ENCODE measurements at places on chromosomes 7 and 10.

GRCh38 chr10:43781480-43782361, 133.0 kb upstream of the ZNF32 start:
- no peak for DNase-seq

- no peak for DNase-seq
Observed at GRCh38 chr7:135428879-135429278, 81.0 kb downstream of the CNOT4 start.

DNA sequence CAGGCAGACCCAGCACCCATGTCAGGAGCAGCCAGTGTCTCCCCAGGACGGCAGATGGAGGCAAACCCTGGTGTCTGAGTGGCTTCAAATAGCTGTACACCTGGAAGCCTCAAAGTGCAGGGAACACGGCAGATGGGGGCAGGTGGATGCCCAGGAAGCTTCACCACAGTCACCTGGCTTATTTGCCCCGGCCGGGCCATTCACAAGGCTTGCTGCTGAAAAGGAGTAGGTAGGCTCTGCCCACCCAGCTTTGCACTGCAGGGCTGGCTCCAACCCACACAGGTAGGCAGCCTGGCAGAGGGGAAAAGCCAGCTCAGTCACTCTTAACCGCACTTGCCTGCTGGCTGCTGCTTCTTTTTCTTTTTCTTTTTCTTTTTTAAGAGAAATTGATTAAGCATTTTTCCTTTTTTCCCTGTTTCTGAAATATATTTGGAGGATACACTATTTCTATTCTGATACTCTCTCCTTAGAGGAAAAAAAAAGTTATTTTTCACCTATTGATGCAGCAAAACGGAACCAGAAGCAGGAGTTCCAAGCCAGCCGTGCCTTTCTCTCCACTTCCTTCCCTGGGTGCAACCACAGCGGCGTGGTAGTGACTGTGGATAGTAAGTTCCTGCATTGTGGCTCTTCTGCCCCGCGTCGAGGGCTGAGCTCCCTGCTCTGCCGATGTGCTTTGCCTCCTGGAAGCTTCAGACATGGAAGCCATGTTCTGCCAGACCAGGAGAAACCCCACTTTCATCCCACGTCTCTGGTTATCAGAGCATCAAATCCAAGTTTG, 118.3 kb downstream of the KLF6 start:
- DNase-seq = no peak

- DNase-seq = no peak
Observed at GRCh38 chr7:34277016-34277802, 371.9 kb downstream of the BMPER start.

GRCh38 chr10:5550250-5550545, 25.4 kb downstream of the CALML3 start:
- DNase-seq = no peak

DNA sequence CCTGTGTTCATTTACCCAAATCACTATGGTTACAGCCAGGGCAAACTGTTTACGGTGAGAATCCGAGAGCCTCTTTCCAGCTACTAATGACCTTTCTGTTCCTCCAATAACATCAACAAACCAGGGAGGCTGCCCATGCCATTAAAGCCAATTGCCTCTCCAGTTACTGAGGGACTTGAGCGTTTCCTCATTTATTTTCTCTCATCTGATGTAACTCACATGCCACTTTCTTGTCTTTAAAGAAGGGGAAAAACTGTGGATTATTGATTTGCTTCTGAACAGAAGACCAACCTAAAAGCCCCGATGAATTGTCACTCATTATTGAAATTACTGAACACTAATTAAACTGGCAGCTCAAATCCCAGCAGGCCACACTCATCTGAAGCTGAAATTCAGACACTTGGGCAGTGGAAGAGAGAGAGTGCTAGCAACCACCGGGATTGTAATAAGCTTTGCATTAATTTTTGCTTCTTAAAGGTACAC, 595.8 kb upstream of the MKI67 start:
- DNase-seq = no peak

GRCh38 chr10:19801369-19801768, 14.9 kb upstream of the PLXDC2 start:
- no peak for DNase-seq
